NCI-H1417 (cell line): ENCODE measurements at places on chromosomes 6 and 20.

DNA sequence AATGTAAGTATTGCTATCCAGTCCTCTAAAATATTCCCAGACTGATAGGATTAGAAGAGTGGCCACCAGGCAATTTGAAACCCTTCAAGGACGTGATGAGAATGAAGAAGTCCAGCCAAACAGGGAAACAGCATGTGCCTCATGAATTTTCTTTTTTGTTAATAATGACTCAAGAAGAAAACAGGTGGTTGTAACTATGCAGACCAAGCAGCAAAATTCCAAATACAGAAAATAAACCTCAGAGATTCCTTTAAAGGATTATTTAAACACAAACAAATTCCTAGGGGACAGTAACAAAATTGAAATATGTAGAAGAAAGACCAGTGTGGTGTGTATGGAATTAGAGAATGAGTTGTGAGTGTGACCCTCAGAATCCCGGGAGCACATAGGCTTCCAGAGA, 239.2 kb downstream of the KCNQ5 start:
- DNase-seq, result no peak

GRCh38 chr6:53717566-53717965, 52.0 kb upstream of the KLHL31 start:
- no peak for DNase-seq

DNA sequence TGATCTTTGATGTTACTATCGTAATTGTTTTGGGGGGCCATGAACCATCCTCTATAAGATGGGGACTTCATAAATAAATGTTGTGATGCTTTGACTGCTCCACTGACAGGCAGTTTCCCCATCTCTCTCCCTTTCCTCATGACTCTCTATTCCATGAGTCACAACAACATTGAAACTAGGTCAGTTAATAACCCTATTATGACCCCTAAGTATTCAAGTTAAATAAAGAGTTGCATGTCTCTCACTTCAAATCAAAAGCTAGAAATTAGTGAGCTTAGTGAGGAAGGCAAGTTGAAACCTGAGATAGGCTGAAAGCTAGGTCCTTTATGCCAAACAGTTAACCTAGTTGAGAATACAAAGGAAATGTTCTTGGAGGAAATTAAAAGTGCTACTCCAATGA, 491.0 kb downstream of the HAO1 start:
- no peak for DNase-seq

- DNase-seq, result no peak
Measured at GRCh38 chr6:154485815-154486214, 24.7 kb downstream of the CNKSR3 start.
